ENCODE measurements at places on chromosomes 7 and 10.

DNA sequence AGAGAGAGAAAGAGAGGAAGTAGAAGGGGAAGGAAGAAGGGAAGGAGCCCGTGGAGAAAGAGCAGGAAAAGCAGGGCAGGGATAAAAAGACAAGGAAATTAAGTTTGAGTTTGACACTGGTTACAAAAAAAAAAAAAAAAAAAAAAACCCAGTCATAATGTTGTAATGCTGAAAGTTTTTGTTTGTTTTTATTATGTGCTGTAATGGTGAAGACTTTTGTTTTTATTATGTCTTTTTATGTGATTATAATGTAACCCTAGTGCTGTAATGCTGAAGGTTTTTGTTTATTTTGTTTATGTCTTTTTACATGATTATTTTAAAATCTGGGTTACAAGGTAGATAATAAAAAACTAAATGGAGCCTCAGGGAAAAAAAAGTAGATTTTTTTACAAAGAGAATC lies 184.8 kb downstream of the SEMA3A start:
- no peak for DNase-seq

DNA sequence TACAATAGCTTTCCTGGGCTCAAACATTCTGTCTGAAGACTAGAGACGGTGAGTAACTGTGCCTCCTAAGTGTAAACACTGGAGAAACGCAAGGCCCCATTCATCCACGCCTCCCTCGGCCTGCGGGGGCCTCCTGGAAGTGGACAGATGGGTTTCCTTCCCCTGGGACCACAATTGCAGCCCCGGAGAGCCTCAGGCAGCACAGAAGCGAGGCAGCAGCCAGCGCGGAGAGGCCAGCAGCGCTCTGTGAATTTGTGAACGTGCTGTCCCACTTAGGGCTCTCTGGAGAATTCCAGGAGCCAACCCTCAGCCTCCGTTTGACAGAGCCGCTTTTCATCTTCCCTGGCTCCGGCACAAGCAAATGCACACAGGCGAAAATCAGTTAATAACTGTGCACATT lies 23.2 kb upstream of the CALN1 start:
- no peak for DNase-seq

- DNase-seq = no peak
Observed at GRCh38 chr7:13072014-13072413, 384.6 kb downstream of the ARL4A start.

DNA sequence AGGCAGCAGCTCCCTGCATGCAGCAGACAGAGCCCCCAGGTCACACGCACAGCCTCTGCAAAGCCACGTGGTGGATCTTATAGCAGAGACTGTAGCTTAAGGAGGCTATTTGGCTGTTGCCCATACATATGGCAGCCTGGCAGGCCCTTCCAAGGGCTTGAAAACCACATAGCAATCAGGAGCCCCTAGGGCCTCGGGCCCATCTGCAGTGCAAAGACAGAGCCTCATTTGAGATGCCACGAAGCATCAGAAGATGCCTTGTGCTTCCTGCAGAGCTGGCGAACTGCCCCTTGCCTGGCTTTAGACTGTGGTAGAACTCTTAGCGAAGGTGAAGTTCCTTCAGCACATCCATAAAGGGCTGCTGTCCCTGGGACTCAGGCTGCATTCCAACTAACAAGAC lies 309.9 kb downstream of the GRID1 start:
- no peak for DNase-seq

- DNase-seq = no peak
Observed at GRCh38 chr7:7201578-7202374, 19.4 kb downstream of the C1GALT1 start.

DNA sequence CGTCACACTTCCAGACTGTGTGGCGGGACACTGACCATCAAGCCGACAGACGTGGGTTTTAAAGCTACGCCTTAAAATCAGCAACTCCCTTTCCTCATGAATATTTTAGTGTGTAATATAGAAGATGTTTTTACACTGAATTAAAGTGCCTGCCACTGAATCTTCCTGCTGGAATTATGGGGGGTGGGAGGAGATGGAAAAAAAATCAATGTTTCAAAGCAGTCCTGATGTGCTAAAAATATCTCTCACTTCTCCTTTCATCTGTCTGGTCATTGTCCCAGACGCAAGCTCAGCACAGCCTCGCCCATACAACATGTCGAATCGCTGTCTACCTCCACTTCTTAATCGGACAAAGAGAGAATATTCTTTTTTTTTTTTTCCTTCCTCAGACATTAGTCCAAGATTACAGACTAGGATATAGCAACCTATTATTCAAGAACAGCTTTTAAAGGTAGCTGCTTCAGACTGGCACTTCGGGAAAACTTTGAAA lies 165.1 kb upstream of the KLF14 start:
- no peak for DNase-seq

DNA sequence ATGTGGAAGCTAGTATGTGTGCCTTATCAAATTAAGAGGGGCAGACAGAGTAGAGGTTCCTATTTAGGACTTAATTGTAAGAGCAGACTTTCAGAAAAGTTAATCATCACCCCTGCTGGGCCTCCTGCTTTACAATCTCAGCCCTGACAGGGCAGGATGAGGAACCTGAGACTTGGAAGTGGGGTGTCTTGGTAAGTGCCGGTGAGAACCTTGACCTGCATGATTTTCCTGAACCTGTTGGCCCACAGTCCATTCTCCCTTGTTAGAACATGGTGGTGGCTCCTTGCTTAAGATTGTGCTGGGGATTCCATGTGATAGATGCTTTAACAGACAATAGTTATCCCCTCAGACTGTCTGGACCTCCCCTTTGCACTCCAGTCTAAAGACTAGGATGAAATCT lies 141.7 kb upstream of the TMEM72 start:
- no peak for DNase-seq

DNA sequence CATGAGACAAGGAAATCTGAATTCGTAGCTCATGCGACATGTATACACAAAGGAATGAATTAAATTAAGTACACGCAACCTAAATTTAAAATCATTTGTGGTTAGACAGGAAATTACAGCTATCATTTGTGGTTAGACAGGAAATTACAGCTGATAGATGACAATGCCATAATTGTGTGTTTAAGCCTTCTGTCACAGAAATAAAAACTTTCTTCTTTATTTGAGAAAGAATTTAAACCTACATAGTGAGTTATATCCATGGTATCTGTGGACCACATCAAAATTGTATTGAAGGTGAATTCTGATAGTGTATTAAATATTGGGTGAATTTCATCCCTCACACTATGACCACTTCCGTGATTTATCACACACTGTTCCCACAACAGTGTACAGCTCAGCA lies 362.9 kb downstream of the MAGI2 start:
- no peak for DNase-seq

DNA sequence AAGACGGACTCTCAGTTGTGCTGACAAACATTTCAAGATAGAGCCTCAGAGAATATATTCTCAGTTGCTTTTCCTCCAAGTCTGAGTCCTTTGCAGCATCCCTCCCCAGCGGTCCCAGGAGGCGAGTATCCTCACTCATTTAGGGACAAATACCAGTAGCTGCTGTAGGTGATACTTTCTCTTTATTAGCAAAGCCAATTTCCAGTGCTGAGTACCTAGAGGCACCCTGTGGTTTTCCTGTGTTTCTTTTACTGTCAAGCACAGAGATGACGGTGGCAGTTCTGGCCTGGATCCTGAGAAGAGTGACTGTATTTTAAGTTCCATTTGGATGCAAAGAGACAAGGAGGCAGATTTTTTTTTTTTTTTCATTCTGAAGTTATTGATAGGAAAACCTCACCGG lies 1058.4 kb downstream of the SORCS3 start:
- no peak for DNase-seq

GRCh38 chr10:5890452-5890915 lies 441 bp downstream of the FBH1 start:
- no peak for DNase-seq

- no peak for DNase-seq
Observed at GRCh38 chr10:8009031-8009430, 45.5 kb upstream of the GATA3 start.

DNA sequence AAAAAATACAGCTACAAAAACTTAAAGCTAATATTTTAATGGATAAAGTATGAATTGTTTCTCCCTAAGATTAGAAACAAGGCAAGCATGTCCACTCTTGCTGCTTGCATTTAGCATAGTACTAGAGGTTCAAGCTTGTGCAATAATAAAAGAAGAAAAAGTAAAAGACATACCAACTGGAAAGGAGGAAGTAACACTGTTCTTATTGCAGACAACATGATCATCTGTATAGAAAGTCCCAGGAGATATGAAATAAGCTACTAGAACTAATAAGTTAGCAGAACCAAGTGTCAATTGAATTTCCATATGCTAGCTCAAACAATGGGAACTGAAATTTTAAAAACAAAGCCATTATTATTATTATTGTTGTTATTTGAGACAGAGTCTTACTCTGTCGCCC lies 20.0 kb upstream of the RABGEF1 start:
- no peak for DNase-seq
